CD4-positive, alpha-beta T cell treated with Interleukin-6 at 100 ng/mL for 8 hours (primary cell): ENCODE measurements at places on chromosomes 5 and 9.

DNA sequence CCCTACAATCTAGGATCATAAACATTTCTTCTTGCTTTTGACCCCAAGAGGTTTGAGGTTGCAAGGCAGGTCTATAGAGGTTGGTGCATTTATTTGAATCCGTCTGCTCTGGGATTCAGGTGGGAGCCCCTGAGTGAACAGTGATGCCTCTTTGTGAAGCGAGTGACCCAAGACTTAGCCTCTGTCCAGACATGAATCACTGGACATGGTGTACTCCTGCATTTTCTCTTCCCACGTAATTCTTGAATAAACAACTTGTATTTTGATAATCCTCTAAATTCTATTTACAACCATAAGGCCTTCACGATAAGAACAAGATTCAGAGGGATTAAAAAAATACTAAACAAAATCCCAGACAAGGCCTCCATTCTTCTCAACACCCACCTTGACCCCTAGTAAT is 67.5 kb upstream of the PLPP6 start:
- no peak for DNase-seq

DNA sequence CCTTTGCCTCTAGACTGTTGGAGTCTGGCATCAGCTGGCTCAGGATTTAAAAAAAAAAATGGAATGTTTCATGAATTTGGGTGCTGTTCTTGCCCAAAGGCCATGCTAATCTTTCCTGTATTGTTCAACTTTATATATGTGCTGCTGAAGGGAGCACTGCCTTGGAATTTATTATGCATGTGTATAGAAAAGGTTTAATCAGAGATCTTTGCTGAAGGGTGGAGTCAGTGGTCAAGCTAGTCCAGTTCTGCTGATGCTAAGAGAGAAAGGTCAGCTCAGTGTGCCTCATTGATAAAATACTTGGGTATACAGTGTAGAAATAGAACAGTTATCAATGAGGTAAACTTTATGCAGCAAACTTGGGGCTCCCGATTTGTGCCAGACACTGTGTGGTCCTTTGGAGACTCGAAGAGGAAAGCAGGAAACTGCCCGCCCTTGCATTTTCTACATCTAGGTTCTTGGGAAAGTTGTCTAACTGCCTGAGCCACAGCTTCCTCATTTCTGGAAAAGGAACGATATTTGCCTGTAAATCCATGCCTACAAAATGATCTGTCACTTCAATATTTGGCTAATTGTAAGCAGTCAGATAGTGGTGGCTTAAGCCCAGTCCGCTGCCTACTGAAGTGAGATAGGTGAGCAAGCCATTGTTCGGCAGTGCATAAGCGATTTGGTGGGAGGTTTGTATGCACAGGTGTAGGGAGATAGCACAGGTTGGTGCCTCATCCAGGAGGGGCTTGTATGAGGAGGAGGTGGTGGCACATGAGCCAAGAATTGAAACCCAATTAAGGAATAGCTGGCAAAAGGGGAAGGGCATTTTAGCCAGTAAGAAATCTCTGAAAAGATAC is 29.2 kb upstream of the GTF2H2C start:
- DNase-seq = no peak

GRCh38 chr5:38494763-38495162 is 61.7 kb downstream of the LIFR start:
- DNase-seq = no peak

DNA sequence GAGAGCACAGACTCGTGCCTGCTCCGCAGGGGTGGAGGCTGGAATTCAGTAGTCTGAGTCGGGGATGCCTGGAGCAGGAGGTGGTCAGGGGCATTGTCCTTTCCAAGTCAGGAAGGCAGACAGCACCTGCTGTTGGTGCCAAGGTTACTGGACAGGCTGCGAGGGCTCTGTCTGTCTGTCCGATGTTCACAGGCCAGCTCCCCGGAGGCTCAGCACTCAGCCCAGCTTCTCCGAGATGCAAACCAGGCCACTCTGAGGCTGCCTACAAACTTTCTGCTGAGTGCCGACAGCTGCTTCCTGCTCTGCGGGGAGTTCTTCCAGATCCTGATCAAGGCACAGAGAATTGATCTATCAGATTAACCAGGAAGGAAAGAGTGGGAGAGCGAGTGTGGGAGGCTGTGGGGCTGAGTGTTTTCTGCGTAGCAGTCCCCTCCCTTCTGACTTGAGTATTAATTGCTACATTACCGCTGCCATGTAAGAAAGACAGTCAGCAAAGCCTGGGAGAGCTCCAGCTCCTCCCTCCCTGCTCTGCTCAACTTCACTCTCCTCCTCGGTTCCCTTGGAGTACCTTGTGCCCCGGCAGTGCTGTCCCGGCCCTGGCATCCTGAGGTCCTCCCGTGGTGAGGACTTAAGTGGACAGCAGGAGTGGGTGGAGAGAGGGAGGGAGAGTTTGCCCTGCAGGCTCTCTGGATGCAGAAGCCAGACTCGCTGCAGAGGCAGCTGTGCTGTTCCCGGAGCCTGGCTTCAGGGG is 36.0 kb downstream of the KCNMB1 start:
- no peak for DNase-seq

GRCh38 chr5:150122536-150123481 is 32.8 kb downstream of the PDGFRB start:
- no peak for DNase-seq

GRCh38 chr5:102764381-102765004 is 9.4 kb downstream of the PAM start:
- DNase-seq = no peak

GRCh38 chr5:126414874-126415502 is 8.2 kb upstream of the GRAMD2B start:
- no peak for DNase-seq
